ENCODE measurements at places on chromosomes 11 and 22.

GRCh38 chr22:28742562-28742962 is 723 bp downstream of the HSCB start:
- no peak for DNase-seq

GRCh38 chr11:57514538-57515331 is 767 bp downstream of the SLC43A1 start:
- no peak for DNase-seq

DNA sequence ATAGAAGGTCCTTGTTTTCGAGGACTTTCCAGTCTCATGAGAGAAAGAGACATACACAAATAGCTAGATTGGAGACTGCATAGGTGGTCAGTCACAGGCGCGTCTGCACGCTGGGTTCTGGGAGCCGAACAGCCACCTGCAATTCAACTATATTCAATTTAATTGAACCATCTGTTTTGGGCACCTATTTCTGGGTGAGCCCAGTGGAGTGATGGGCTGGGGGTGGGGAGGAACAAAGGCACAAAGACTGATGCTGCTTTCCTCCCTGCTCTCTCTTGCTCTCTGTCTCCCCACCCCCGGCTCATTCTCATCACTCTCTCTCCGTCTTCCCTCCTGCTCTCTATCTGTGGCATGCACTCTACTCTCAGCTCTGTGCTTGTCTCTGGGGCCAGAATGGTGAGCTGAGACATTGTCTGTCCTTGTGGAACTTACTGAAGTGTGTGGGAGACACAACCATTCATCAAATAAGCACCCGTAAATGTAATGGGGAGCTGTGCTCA is 48.1 kb upstream of the B3GAT1 start:
- no peak for DNase-seq

- no peak for DNase-seq
These were observed 105.4 kb upstream of the PITPNB start for GRCh38 chr22:28024422-28024888.

DNA sequence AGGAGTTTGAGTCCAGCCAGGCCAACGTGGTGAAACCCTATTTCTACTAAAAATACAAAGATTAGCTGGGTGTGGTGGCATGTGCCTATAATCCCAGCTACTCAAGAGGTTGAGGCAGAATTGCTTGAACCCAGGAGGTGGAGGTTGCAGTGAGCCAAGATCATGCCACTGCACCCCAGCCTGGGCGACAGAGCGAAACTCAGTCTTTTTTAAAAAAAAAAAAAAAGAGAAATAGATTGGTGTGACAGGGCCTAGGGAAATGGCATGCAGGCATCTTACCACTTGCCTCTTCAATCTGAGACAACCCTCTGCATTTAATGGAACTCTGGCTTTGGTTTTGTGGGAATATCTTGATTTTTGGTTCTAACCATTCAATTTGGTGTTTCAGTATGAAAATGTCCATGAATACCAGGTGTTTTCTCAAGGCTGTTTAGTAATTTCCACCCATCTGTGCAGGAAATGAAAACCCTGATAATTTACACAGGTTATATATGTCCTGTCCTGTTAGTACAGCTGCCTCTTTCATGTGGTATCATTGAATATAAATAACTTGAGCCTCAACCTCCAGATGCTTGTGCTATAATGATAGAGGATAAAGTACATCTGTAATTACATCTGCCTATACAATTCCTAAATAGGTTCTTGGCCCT is 8.4 kb downstream of the XBP1 start:
- DNase-seq: no peak

DNA sequence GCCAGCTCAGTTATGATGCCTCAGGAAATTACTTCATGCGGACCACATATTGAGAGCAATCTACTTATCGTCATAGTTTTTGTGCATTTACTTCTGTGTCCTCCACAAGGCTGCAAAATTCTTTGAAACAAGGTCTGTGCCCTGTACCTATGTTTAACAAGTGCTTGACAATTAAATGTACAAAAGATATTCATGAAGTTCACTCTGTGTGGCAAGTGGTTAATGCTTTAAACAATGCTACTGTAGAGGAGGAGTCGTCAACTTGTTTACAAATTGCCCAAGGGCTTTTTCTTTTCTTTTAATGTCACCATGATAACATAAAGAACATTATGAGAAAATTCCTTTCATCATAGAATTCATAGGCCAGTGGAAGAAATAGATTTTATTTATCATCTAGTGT is 871.5 kb upstream of the CCDC90B start:
- no peak for DNase-seq

DNA sequence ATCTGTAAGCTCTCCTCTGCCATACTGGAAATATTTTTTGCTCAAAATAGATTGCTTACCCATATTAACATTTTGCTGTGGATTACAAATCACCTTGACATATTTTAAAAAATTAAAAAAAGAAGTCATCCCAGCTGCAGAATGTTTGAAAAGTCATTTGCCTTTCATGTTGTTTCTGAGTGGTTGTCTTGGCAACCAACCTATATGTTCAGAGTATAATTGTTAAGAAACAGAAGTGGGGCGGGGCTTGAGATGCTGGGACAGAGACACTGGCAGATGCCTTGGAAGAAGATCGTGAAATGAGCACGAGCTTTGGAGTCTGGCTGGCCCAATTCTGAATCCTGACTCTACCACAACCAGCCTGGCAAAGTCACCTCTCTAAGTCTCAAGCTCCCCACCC is 348.2 kb downstream of the LARGE1 start:
- DNase-seq: no peak

DNA sequence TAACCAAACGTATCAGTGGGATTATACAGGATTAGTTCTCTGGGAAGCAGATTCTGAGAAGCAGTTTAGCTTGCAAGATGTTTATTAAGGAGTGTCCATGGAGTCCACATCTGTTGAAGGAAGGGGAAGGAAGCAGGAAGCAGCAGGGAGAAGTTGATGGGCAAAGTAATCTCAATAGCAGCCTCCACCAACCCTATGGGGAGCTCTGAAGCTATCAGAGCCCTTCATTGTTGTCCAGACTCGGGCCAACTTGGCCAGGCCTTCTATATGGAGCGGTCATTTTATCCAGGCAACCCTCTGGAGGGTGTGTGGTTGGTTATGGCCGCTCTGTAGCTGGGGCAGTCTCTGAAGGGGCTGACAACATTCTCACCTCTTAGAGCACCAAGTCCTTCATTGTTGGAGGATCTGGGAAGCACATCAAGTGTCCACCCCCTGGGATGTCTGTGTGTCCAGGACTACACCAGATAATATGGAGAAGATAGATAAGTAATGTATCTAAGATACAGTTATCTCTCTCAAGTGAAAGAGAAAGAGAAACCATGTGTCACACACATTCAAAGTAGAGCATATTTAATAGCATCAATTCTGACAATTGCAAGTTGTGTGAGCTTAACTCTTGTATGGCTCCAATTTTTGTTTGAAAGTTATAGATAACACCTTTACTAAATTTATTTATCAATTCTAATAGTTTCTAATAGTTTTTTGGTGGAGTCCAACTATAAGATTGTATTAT is 101.7 kb upstream of the TRIM77 start:
- no peak for DNase-seq

GRCh38 chr11:87137711-87138110 is 100.0 kb downstream of the TMEM135 start:
- DNase-seq: no peak

GRCh38 chr11:21426931-21427330 is 757.5 kb downstream of the NELL1 start:
- DNase-seq: no peak

- no peak for DNase-seq
These were observed 83.8 kb upstream of the SOX6 start for GRCh38 chr11:16440136-16440535.

- DNase-seq: no peak
These were observed 20.2 kb upstream of the FEZ1 start for GRCh38 chr11:125516245-125516644.

DNA sequence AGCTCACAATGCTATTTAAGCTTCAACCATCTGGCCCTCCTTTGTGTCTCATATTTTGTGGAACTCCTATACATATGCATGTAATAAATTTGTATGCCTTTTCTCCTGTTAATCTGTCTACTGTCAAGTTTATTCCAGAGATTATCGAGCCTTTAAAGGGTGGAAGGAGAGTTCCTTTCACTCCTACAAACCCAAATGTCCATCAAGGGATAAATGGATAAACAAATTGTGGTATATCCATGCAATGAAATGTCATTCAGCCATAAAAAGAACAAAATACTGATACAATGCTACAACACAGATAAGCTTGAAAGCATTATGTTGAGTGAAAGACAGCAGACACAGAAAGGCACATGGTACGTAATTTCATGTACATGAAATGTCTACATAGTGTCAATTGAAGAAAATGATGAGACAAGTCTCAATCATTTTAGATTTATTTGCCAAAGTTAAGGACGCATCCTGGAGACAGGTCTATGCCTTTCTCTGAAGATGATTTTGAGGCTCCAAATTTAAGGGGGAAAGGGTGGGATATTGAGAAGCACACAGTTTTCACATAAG is 17.7 kb upstream of the FEZ1 start:
- DNase-seq: no peak

DNA sequence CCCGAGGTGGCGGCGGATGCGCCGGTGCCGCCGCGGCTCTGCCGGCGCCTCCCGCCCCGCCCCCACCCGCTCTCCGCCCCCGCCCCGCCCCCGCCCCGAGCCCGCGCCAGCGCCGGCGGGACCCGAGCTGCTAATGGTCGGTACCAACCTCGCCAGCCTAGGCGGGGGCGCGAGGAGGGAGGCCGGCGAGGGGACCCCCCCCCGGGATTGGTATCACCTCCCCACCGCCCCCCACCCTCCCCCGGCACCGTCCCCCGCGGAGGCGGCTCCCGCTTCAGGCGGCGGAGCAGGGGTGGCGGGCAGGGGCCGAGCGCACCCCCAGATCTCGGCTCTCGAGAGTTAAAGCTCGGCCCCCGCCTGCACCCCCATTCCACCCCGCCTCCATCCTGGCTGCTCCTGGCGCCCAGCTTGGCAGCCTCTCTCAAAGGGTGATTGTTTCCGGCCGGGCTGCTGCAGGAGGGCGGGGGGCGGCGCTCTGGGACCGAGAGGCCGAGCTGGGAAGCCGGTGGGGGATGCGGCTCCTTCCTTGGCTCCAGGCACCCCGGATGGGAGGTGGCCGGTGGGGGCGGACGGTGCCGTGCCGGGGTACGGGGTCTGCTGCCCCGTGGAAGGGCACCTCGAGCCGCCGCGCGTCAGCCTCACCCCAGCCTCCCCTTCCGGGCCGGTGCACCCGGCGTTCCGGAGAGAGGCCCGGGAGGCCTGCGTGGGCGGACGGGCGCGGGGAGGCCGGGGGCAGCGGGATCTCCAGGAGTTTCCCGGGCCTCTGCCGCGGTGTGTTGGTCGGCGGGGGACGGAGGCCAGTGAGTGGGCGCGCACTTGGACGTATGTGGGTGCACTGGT is at the start of gene B3GAT1:
Gene B3GAT1 (minus strand): TSS at position 40 of the 840 bp plus-strand sequence. CDS start 24,583 bp downstream, outside the sequence.
- DNase-seq: peak; percentile 21

DNA sequence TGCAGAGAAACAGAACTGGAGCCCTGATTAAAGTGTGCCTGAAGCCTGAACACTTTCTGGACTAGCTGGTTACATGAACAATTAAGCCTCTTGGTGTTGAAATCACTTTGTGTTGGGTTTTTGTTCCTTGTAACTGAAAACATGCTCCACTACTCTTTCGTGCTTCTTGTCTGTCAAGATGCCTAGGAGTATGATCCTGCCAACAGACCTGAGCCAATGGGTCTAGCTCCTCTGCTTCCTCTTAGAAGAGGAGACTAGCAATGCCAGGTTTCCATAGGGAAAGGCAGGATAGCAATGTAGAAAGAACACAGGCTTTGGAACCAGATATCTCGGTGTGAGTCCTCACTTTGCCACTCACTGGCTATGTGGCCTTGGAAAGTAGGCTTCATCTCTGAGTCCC is 40.3 kb downstream of the IRAG1 start:
- no peak for DNase-seq

GRCh38 chr11:2451336-2451735 is 6.5 kb downstream of the KCNQ1 start:
- DNase-seq: no peak

DNA sequence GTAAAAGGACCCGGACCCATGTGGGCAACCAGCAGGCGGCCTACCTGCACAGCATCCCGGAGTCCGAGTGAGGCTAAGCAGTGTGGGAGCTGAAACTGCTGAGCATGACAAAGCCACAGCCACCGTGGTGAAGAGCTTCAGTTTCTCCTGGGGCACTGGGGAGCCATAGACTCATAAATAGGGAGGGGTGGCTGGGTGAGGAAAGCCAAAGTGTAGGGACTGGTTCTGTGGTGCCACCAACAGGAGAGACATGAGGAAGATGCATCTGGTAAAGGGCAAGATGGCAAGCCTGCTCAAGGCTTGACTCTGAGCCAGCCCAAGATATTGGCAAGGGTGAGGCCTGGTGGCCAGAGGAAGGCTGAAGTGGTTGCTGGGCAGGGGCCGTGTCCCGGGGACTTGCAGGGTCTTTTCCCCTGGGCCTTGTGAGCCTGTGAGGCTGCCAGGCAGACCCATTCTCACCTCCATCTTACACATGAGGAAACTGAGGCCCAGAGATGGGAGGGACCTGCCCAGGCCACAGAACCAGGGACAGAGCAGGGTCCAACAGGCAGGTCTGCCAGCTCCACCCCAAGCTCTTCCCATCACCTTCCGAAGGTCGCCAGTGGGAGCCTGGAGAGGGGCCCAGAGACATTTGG is 30.4 kb downstream of the CYTH4 start:
- no peak for DNase-seq

GRCh38 chr11:10605941-10606381 is 37.5 kb upstream of the LYVE1 start:
- DNase-seq: no peak

DNA sequence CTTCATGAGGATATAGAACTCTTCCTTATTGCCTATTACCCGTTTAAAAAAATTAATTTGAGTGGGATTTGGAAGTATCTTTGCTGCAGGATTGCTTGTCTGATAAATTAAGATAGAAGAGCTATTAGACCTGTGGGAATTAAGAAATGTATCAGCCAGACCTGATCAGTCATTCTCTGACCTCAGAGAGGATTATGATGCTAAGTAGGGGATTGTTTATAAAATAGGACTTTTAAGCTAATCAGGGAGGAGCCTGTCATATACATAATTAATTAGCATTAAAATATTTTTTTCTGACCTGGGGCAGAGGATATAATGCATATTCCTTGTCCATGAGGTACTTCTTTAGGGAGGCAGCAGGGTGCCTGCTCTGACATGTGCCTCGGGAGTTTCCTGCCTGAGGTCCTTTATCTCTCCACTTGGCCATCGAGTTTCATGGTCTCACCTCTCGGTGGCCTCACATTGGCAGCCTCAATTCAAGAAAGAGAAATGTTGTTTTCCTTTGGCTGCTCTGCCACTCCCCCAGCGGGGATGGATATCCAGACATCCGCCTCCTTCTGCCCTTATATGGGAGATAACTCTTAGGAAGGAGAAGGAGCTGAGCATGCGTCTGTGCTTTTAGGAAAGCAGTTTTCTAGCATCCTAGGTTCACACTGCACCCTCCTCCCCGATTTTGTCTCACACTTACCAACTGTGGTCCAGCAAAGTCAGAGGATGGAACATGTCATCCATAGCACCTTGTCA is 41.1 kb downstream of the DIXDC1 start:
- DNase-seq: no peak

- no peak for DNase-seq
These were observed 45.2 kb downstream of the ALX4 start for GRCh38 chr11:44264761-44265160.
